KBM-7 (cell line): ENCODE measurements at places on chromosomes 3 and 15.

DNA sequence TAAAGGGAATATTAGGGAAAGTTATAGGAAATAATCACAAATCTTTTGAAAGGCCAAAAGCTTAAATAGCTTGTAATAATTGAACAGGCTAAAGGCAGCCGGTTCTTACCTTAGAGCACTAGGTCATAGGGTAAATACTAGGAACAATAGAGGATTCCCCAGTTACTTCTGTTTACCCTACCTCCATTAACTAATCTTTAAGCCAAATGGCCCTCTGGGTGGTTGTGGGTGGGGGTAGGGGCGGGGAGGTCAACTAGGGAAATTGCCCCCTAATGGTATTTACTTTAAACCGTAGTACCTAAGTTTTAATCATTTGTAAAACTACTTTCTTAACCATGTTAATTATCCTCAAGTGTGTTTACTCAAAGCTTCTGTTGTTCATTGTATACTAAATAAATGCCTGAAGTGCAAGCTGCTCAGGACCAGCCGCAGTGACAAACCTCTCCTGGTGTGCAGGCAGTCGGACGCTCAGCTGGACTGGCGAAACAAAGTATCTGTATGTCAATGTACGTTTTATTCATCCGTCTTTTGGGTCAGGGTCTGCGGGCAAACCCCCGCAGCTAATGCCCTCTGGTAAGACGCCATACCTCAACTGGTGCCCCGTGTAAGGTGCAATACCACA, 18.9 kb downstream of the MAGEL2 start:
- no peak for DNase-seq

DNA sequence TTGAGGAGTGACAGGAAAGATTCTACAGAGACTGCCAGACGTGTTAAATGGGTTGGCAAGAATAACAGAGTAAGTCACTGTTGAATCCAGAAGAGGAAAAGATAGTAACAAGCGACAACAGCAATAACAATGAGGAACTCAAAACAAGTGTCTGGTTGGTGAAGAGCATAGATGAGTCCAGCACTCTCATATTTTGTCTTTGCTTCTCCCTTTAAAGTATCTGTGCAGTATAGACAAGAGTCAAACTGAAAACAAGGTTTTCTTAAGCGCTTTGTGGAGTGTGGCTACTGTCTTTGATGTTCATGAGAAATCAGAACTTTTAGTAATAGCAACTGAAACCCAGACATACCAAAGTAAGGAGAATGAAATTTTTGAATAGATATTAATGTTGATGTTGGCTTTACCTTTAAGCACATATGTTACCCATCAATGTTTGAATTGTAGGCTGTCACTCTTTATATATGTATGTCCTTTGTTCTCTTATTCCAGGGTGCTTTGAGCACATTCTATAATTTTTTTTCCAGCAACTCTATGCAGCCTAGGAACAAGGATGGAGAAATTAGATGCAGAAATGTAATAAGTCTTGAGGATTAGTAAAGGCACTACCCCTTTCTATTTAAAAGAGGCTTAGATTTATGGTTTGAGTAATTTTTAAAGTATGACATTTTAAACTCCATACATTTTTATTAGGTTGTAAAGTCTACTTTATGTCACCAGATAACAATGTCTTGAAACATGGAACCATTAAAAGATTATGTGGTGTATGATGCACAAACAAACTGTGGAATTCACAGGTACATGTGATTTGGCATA, 185.5 kb downstream of the NFKBIZ start:
- no peak for DNase-seq

DNA sequence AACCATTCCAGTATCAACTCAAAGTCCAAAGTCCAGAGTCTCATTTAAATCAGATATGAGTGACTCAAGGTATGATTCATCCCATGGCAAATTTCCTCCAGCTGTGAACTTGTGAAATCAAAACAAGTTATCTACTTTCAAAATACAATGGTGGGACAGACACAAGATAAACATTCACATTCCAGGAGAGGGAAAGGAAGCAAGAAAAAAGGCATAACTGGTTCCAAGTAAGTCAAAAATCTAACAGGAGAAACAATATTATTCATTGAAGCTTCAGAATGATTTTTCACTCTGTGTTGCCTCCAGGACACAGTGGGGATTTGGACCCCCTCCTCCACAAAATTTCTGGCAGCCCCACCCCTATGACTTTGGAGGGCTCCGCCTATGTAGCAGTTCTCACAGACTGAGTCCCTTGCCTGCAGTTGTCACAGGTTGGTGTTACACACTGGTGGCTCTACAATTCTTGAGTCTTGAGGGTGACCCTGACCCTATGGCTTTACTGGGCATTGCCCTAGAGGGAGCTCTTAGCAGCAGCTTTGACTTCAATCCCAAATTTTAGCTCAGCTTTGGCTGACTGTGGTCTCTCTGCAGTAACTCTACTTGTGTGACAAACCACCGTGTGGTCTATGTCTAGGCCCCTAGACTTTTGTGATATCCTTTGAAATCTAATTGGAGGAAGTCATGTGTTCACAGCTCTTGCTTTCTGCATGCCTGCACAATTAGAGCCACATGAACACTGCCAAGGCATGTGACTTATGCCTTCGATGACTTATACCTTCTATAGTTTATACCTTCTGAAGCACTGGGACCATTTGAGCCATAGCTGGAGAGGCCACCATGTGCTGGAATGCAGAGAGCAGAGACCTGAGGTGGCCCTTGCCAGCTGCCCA, 644.2 kb downstream of the GRM7 start:
- no peak for DNase-seq

- DNase-seq = no peak
Observed at GRCh38 chr3:185042312-185043050, 110.4 kb downstream of the C3orf70 start.

GRCh38 chr3:86180696-86181095, 810.3 kb downstream of the VGLL3 start:
- DNase-seq = no peak

GRCh38 chr15:41801850-41802455, 25.9 kb upstream of the JMJD7 start:
- DNase-seq = no peak

DNA sequence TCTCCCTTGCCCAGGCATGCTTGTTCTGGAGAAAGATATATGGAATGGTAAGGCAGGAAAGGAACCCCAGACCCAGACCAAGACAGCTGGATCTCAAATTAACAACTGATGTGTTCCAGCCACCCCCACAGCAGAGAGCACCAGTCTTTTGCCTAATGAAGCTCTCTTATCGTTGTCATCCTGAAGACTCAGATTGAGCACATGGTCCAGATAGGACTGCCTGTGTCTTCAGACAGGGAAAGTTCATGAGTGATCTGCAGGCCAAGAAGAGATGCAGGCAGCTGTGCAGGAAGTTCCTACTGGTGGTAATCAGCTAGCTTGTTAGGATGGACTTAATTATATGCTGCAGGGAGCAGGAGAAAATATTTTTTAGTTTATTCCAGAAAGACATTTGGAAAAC, 53.3 kb downstream of the PPP2R3A start:
- no peak for DNase-seq

- no peak for DNase-seq
Observed at GRCh38 chr3:107394502-107394901, 17.3 kb downstream of the CCDC54 start.

DNA sequence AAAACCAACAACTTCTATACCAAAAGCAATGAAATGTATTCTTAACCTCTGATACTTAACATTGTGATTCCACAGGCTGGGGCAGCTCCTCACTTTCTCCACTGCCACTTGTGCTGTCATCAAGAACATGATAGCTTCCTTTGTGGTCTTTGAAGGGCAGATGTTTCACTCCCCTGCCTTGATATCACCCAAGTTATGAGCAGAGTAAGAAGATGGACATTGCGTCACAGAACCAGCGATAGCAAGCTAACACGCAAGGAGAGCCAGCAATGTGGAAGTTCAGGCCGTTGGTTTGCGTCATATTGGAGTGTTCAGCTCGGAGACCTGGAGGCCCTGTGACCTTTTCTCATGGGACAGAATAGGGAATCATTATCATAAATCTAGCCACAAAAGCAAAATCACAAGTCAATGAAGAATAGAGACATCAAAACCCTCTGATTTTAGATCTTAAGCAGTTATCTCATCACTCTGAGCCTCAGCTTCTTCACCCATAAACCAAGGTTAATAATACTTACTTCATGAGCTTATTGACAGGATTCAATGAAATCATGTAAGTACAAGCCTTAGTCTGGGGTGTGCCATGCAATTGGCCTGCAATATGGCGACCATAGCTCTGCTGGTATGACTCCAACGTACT, 183.8 kb upstream of the THBS1 start:
- DNase-seq = peak; percentile 80

DNA sequence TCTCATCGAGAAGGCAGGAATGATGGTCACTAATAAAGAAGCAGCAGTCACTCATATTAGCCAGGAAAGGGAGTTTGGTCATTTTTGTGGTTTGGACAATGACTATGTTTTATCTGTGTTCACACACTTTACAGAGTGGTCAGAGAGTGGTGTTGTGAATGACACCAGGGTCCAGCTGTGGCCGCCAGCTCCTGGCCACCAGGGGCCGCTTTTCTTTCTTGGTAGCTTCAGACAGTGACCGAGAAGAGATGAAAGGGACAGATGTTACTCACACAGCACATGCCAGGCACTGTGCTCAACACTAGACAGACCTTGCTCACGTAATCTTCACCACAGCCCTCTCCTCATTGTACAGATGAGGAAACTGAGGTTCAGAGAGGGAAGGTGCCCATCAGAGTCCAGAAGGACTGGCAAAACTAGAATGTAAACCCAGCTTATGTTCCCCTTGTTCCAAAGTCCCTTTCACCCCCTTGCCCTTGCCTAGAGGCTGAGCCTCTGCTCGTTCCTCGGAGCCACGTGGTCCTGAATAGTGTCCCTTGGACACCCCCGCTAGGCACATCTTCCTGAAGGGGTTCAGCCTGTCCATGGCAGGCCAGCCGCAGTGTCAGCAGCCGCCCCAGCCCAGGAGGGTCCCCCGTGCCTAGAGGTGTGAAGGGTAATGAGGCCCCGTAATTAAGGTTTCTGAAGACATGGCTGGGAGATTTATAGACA, 55.6 kb downstream of the CYP11A1 start:
- peak; percentile 44 for DNase-seq

DNA sequence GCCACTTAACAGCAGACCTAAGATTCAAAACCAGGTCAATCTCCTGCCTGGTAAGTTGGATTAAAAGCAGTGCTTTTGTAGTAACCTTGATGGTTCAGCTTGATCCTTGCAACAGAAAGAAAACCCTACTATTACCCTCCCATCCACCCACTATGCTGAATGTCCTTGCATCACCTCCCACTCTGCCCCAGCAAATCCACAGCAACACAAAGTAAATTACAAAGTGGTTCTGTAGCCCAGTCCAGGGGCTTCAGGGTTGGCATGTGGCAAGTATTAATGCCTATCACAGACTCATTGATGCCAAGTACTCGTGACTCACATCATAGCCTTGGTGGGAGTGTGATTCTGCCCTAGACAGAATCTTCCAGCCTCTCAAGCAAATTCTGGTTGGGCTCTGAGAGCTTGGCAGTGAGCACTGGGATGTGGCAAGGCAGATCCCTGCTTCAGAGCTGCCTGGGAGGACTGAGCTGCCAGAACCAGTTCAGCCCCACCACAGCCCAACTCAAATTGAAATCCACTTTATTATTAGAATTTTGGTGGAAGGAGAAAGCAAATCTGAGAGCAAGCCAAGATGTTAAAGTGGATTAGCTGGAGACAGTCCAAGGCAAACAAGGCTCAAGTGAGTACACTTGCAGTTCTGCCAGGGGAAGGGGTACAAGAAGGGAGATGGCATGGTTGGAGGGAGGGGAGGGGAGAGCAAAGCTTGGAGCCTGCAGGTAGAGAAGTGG, 225.8 kb upstream of the UMPS start:
- no peak for DNase-seq

GRCh38 chr3:30602946-30603345, 3.5 kb upstream of the TGFBR2 start:
- DNase-seq = peak; percentile 68

- peak; percentile 90 for DNase-seq
Observed at GRCh38 chr15:63448266-63448665, 56.1 kb upstream of the USP3 start.

- peak; percentile 73 for DNase-seq
Observed at GRCh38 chr3:128784232-128784631, 58.2 kb downstream of the RAB7A start.

DNA sequence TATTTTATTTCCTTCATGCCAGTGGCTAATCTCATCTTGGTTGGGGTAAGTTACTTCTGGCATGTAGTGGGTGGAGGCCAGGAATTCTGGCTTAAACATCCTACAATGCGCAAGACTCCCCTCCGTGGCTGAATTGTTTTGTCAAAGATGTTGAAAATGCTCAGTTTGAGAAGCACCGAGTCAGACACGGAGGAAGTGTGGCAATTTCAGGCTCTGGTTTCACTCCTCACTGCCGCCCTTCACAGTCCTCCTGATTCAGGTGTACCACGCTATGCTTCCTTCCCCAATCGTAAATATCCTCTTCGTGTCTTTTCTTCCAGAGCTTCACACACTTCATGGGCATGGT, 150.7 kb downstream of the OPA1 start:
- DNase-seq = peak; percentile 5

- DNase-seq = no peak
Observed at GRCh38 chr3:85781806-85782205, 823.0 kb downstream of the CADM2 start.

DNA sequence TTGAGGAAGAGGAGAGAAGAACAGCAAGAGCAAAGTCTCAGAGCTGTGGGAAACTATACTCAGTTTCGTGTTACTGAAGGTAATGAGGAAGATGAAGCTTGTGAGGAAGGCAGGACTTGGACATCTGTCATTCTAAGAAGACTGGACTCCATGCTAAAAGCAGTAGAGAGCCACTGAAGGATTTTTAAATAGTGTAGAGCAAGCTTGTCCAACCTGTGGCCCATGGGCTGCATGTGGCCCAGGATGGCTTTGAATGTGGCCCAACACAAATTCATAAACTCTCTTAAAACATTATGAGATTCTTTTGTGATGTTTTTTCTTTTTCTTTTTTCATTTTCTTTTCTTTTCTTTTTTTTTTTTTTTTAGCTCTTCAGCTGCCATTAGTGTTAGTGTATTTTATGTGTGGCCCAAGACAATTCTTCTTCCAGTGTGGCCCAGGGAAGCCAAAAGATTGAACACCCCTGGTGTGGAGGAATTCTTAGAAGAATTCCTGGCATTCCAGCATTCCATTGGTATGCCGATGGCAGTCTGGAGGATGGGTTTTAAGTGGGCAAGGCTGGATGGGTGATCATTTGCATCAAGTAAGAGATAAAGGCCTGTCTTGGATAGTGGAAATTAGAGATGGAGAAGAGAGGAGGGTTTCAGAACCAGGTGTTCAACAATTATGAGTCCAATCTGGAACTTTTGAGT, 6.9 kb upstream of the NFKBIZ start:
- DNase-seq = no peak

GRCh38 chr3:196654735-196655090, 15.2 kb downstream of the NRROS start:
- DNase-seq = no peak

DNA sequence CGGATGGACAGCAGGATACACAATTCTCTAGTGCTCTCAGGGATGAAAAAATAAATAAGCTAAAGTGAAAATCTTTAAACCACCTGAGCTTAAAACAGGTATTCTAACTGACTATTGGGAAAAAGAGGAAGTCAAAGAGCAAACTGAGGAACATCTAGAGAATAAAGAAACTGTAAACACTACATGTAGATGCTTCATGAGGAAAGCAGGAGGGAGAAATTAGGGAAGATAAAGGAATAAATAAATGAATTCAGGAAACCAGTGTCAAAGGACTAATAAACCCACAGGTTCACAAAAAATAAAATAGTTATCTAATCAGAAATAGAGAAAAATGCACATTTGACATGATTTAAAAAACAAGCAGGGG, 525 bp upstream of the MCCC1 start:
- no peak for DNase-seq

- DNase-seq = peak; percentile 42
Observed at GRCh38 chr3:119681279-119681678, 4.1 kb upstream of the COX17 start.

- DNase-seq = no peak
Observed at GRCh38 chr3:49124991-49125670, 4.5 kb upstream of the USP19 start.
